ENCODE measurements at places on chromosomes 7 and 10.

- no peak for DNase-seq
Observed at GRCh38 chr10:119668461-119668860, 17.3 kb downstream of the BAG3 start.

- no peak for DNase-seq
Observed at GRCh38 chr10:86191686-86192085, 174.9 kb downstream of the GRID1 start.

DNA sequence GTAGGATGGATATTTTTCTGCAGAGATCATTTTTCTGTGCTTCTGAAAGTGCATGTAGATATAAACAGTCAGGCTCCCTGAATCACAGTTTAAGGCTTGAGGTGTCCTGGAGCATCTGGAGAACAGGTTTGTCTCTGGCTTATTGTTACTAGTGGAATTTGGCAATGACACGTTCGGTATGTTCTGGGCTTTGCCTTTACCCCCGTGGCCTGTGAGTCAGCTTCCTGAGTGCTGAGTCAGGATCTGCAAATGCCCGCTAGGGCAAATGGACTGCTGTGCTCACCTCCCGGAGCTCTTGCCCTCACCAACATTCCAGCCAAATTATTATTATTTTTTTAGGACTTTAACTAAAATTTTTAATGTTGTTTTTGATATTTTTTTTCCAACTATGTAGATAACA, 192.5 kb upstream of the PRSS1 start:
- DNase-seq: peak; percentile 84

- DNase-seq: no peak
Observed at GRCh38 chr10:93222876-93223275, 149.2 kb downstream of the CYP26A1 start.

DNA sequence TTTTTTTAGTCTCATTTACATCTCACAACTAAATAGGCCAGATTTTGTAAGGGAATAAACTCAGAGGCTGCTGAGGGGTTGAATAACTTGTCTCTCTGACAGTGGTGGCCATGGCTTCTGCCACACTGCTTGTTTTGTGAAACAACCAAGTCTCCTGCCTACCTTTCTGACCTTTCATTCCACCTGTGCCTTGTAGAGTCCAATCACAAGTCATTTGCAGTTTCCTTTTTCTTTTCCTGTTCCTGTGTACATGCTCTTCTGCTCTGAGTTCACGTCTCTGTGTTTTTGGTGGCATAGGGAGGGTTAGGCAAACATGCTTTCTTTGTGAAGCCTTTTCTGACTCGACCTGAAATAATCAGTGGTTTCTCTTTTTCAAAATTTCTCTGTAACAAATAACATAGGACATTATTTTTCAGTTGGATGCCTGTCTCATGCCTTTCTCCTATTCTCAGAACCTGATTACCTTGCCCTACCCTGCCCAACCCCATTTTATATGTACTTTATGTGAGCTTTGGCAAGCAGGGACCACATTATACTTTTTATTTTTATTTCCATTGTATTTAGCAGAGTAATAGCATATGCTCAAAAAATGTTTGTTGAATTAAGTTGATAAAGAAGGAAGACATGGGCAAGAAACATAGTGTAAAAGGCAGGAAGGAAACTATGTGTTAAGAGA, 81.7 kb downstream of the HDAC9 start:
- no peak for DNase-seq
